KG1 (cell line): ENCODE measurements at places on chromosomes 6 and 20.

- DNase-seq, result no peak
Observed at GRCh38 chr6:41723530-41724227, 11.7 kb downstream of the TFEB start.

- no peak for DNase-seq
Observed at GRCh38 chr20:54433636-54434035, 41.8 kb upstream of the DOK5 start.

DNA sequence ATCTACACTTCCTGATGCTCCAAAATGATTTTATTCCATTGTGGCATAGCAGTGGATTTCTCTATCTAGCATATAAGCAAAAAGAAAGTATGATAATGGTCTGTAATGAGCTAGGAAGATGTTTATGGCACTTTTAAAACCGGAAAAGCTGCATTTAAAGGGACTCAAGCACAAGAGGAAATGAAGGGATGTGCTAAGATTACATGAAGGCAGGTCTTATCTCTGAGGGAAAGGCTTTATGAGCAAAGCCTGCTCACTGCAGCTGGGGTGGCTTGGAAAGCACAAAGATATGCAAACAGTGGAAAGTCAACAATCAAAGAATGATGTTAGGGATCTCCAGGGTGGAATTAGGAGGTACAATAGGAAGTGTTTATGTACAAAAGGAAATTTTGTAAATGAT lies 138.2 kb downstream of the TENT5A start:
- DNase-seq, result no peak

DNA sequence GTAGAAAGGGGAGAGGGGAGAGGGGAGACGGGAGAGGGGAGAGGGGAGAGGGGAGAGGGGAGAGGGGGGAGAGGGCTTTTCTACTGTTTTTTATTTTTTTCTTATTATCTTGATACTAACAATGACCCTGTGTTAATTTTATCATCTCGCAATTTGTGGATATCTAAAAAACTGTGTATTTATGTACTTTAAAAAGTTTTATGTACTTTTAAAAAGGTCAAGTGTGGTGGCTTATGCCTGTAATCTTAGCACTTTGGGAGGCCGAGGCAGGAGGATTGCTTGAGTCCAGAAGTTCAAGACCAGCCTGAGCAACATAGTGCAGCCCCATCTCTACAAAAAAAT lies 5.5 kb upstream of the PRIM2 start:
- no peak for DNase-seq

- no peak for DNase-seq
Observed at GRCh38 chr6:87053312-87053711, 41.6 kb downstream of the CGA start.

GRCh38 chr6:143397227-143398222 lies 53.0 kb downstream of the ADAT2 start:
- DNase-seq, result no peak

GRCh38 chr20:58664883-58665282 lies 13.8 kb downstream of the STX16 start:
- no peak for DNase-seq

GRCh38 chr6:87082160-87082721 lies 12.7 kb downstream of the CGA start:
- DNase-seq, result no peak

- DNase-seq, result no peak
Observed at GRCh38 chr20:50659975-50660670, 31.2 kb downstream of the RIPOR3 start.

- peak; percentile 25 for DNase-seq
Observed at GRCh38 chr20:31569163-31570020, 35.7 kb upstream of the ID1 start.

DNA sequence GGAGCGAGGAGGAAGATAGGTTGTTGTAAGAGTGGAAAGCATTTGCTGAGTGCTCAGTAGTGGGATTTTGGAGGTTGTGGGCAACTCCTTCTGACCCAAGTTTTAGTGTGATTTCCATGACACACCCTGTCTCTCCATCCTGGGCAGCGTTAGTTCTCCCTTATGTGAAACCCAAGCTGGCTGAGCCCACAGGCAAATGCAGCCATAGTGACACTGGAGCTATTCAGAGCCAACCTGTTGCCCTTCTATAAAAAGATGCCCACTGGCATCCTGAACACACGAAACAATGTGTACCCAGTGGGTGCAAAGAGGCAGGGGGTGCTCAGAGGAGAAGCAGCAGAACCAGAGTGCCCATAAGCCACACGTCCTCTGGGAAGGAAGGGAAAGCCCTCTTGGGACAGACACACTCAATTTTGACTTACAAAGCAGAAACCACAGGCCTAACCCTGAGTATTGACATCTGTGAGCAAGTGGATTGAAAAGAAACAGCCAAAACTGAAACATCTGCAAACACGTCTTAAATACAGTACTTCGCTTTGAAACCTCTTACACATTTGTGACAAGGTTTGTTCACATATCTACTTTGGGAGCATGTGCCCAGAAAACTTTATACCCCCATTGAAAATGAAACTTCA lies 54.6 kb downstream of the BPIFB1 start:
- no peak for DNase-seq

- DNase-seq, result no peak
Observed at GRCh38 chr6:129183681-129184301, 300.9 kb downstream of the LAMA2 start.

DNA sequence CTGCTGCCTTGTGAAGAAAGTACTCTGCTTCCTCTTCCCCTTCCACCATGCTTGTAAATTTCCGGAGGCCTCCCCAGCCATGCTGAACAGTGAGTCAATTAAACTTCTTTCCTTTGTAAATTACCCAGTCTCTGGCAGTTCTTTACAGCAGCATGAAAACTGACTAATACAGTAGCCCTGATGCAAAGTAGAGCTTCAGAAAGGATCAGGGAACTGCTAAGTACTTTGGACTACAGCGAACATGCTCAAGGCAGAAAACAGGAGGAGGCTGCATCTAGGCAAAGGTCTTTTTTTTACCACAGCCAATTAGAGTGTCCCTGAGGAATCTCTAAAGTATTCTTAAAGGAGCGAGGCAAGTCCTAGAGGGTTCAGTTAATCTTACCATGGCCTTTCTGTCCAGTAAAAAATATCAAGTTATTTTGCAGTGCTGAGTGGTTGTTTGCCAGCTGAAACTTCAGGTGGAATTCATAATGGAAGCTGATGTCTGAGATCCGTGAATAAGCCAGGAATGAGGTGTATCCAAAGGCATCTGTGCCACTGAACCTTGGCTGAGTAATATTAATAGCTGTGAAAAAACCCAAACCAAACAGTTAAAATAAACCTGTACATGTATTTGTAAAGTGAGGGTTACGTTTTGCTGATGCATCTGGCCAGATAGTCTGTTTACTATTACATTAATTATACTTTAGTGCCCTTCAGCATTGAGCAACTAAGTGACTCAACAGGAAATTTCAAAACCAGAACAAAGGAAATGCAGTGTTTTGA lies 170.4 kb downstream of the PHF3 start:
- DNase-seq, result peak; percentile 52

GRCh38 chr20:62359491-62360121 lies 7.5 kb downstream of the LAMA5 start:
- no peak for DNase-seq

DNA sequence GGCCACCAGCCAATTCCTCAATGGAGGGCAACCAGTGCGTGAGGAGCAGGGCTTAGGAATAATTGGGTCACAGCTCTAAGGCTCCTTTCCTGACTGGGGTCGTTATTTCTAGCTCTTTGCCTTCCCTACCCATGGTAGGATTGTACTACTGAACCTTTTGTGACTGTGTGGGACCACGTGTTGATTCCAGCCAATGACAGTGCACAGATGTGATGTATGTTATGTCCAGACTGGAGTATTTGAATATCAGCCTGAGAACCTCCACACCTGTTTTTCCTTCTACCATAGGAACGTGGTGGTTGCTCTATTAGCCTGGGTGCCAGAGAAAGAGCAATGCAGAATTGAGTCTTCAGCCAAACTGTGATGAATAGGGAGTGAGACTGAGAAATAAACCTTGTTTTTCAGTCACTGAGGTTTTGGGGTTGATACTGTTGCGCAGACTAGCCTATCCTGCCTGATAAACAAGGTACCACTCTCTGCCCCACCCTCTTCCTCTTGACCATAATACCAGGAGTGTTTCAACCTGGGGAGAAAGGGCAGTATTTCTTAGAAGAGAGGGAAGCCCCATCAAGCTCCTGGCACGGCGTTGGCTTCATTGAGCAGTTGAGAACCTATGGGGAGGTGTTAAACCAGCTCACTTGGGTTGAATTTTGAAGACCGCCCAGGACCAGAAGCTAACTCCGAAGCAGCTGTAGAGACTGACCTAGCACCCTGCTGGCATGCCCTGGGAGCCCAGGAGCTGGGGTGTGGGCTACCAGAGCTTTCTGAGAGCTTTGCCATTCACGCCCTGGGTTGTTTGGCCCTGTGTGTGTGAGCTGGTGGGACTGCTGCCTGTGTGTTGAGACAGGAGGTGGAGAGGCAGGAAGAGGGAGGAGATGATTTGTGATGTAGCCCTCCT lies 105.5 kb upstream of the BACH2 start:
- DNase-seq, result no peak

DNA sequence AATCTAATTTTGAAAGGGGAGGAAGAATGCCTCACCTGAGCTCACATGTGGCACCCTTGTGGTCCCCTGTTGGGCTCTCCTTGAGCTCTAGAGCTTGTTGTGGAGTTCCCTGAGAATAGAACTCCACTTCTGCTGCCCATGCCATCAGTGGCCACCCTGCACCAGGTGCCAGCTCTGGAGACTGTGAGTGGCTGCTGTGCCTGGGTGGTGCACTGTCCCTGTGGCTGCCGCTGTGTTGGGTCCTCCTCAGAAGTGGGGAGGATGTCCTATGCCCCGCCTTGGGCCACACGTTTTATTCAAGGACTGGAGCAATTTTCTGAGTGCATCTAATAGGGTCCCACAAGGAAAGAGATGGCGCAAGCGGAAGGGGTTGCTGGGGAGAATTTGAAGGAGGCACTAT lies 67.9 kb upstream of the MAP3K7 start:
- no peak for DNase-seq

DNA sequence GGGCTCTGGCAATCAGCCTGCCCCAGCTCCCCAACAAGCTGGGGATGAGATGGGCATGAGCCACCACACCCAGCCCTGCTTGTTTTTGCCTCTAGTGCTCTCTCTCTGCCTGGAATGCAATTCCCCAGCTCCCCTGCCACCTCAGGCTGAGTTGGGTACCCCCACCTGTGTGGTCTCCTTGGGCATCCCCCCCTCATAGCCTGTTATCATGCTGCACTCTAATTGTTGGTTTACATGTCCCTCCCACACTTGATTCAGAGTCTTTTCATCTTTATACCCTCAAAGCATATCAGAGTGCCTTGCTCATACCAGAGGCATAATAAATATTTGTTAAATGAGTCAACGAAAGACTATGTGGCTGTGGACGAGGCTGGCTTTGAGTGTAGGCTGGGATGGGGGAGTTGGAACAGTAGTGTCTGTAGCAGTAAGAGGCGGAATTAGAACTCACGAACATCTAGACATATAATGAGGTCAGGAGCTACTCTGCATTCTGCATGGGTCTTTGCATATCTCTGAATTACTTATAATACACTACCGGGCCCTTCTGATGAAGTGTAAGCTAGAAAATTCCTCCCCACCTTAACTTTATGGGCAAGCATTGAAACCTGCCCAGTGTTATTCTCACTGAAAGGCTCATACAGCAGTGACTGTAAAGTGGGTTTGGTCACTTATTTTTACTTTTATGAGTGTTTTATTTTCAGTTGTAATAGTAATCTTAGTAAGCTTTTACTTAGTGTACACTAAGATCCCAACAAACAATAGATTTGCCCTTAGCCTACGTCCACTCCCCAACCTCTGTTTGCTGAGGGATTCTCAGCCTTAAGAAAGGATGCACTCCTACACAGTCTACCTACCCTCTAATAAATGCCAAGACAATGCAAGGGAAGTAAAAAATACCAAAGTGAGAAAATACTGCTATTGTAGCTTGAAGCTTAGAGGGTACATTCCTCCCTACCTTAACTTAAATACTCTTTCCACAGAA lies 58.7 kb downstream of the EDN1 start:
- DNase-seq, result no peak

DNA sequence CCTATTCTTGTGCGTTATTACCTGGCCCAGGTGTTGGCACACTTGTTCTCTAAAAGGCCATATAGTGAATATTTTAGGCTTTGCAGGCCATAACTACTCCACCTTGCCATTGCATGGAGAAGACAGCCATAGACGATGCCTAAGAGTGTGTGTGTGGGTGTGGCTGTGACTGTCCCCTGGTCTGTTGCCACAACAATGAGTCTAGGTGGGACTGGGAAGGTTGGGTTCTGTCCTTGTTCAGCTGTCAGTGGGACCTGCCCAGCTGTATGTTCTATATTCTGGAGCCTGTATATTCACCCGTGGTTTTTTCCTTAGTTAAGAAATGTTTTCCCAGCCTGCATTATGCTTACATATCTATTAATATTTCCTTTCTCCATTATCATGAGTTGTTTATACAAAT lies 38.6 kb downstream of the CEP43 start:
- DNase-seq, result no peak

DNA sequence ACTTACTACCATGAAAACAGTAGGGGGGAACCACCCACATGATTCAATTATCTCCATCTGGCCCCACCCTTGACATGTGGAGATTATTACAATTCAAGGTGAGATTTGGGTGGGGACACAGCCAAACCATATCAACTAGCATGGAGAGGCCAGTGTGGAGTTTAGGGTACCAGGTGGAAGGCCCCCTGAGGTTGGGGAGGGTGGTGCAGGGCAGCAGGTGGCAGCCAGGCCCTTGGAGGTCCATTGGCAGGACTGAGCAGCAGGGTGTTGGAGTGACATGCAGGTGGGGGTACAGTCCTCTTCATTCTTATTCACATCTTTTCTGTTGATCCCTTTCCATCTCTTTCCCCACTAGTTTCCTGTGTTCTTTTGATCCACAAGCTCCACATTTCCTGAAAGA lies 42.9 kb downstream of the PHACTR3 start:
- DNase-seq, result no peak

DNA sequence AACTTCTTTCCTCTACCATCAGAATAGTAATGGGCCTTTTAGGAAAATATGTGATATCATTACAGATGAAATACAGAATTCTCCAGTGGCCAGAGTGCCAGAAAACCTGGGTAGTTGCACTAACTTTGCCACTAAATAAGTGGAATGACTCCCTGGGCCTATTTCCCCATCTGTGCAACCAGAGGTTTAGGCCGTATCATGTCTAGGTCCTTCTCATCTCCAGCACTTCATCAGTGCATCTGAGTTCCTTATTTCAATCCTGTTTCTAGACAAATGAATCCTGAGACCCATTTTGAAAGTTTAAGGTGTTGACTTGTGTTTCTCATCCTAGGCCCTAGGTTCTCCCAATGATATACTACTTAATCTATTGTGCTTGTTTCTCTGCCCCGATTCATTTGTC lies 236.2 kb downstream of the CD83 start:
- no peak for DNase-seq

- DNase-seq, result no peak
Observed at GRCh38 chr20:8260837-8261251, 128.8 kb downstream of the PLCB1 start.

GRCh38 chr20:32463642-32464400 lies 105.7 kb downstream of the ASXL1 start:
- no peak for DNase-seq

DNA sequence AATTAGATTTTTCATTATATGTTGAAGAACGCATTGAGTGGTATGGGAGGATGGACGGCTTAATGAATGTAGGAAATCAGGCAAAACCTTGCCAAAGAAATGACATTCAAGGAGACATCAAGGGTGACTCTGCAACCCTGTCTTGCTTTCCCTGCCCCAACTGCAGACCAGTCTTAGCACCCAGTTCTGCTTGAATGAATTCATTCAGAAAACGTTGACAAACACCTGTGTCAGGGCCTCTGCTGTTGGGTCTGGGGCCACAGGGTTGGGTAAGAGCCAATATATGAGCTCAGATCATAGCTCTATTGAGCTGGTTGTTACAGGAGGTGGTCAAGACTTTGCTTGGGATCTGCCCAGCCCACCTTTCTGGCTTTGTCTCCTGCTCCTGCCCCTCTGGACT lies 7.7 kb upstream of the ASXL1 start:
- DNase-seq, result no peak
